ENCODE measurements at places on chromosomes 6 and 20.

- no peak for DNase-seq
These were observed 3.8 kb downstream of the SLC35B2 start for GRCh38 chr6:44253307-44254101.

- DNase-seq = no peak
These were observed 2.5 kb downstream of the HDAC2 start for GRCh38 chr6:113968472-113968871.

- DNase-seq = no peak
These were observed 187.8 kb downstream of the SASH1 start for GRCh38 chr6:148530394-148530953.

DNA sequence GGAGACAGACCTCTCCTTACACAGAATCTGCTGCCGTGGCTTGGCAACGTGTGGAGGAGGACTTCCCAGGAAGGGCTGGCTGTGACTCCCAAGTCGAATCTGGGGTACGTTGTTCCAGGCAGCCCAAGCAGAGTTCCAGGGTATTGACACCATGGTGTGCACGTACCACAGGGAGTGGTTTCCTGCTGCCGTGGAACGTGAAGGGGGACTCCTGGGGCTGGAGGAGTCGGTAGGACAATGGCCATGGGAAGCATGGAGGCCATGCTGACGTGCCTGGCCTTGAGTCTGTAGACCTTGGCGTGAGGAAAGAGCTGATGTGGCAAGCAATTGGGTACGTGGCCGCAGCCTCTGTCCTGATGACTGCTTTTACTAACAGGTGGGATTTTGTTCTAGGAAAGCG lies 119.3 kb downstream of the TULP4 start:
- DNase-seq = no peak

- no peak for DNase-seq
These were observed 1.1 kb upstream of the SLC32A1 start for GRCh38 chr20:38723017-38723847.

- DNase-seq = no peak
These were observed 476 bp downstream of the MEA1 start for GRCh38 chr6:43013097-43013842.

GRCh38 chr20:36115925-36116324 lies 38.6 kb upstream of the EPB41L1 start:
- DNase-seq = no peak

DNA sequence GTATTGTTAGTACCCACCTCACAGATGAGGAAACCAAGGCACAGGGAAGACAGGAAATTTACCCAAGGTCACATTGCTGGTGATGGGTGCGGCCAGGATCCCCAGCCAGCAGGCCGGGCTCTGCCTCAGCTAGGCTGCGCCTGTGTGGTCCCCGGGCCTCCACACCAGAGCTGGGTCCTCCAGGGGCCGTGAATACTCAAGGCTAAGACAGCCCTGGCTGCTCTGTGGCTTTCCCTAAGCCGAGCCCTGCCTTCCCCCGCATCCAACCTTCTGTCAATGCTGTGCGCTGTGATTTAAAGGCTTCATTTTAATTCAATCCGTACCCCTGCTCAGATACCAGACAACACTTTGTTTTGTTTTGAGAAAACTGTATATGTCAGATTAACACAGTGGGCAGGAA lies 246.7 kb downstream of the TTLL2 start:
- no peak for DNase-seq

GRCh38 chr6:28988536-28989311 lies 16.4 kb downstream of the ZNF311 start:
- DNase-seq = peak; percentile 79

DNA sequence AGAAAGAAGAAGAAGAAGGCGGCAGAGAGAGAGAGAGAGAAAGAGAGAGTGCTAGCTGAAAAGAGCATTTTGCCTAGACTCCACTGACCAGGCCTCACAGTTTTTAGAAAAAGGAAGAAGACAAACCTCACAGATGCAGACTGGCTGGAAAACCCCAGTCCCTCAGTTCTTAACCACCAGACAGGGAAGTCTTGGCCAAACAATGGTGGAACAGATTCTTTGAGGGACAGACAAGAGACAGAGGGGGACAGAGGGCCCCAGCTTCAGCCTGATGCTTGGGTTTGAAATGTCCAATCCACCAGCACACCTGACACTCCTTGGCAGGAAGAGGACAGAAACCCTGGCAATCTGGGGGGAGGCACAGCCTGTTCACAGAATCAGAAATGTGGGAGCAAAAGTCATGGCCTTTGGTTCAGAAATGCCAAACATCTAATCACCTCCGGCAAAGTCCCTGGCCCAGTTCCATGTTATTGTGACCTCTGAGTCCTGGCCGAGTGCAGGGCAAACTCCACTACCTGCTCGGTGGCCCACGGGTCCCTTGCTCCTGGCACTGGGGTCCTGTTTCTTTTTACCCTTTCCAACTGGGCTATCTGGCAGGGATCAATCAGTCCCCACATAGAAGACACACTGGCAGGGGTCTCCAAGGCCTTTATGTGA lies 235.2 kb downstream of the LY86 start:
- no peak for DNase-seq

GRCh38 chr6:31723980-31724691 lies 963 bp downstream of the MPIG6B start:
- no peak for DNase-seq

DNA sequence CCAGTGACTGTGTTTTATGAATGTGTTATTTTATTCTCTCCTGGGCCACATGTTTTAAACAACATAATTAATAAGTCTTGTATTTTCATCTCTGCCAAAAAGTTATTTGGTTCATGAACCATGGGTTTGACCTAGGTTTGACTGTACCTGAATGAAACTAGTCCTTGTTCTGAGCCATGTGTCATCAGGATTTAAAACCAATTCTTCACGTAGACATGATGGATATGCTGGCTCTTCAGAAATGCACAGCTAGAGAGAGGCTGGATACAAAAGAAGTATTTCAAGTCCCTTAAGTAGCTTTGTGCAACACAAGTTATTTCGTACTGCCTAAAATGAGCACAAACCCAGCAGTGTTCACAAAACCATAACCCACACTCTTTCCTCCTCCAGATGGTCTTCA lies 116.1 kb downstream of the IBTK start:
- DNase-seq = no peak

DNA sequence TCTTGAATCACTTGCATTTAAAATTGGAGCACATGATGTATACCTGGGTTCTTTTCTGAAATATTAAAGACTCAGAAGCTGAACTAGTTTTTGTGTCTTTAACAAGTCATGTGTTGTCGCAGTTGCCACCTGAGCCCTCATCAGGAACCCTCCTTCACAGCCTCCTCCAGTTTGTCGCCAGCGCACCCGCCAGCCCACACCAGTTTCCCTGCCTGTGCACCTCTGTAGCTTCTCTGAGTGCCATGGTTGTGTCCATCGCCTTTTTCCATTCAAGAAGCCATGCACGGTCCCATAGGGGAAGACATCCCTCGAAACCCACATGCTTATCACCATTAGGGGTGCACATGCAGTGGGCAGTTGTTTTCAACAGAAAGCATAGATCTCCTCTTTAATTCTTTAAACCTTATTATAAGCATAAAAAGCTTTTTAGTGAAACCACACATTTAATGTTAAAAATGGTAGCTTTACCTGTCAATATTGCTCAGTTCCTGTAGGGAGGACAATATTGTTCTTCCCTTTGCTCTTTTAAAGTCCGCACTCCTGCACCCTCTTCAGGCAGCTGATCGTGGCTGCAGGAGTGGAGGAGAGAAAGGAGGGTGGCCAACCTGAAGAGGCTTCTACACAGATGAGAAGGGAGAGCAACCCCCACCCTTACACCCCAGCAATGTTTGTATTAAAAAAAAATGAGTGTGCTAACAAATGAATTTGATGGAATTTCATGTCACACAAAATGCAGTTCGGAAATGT lies 121.9 kb downstream of the CFAP61 start:
- no peak for DNase-seq

- no peak for DNase-seq
These were observed 121.6 kb downstream of the ISM1 start for GRCh38 chr20:13342469-13343242.

- no peak for DNase-seq
These were observed 35.4 kb upstream of the PIM1 start for GRCh38 chr6:37134396-37135191.

DNA sequence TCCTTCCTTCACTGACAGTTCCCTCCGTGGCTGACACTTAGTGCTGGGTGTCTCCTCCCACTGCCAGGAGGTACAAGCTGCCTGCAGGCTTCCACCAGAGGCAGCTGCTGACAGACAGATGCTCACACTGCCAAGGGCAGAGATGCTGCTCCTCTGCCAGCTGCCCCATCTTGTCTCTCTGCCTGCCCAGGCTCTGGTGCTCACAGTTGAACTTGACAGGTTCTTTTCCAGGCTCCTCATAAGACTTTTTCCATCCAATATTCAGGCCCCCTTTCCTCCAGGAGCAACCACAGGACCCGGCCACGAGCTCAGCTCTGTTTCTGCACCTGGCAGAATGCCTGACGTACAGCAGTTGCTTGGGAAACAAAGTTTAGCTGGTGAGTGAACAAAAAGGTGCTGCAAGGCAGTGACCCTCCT lies 79.8 kb downstream of the PSMB1 start:
- no peak for DNase-seq

GRCh38 chr6:156563714-156564113 lies 213.5 kb upstream of the ARID1B start:
- DNase-seq = no peak
